ENCODE measurements at places on chromosomes 2 and 18.
A peak's percentile ranks its signal among the peaks of the same experiment; 100 is the strongest.

DNA sequence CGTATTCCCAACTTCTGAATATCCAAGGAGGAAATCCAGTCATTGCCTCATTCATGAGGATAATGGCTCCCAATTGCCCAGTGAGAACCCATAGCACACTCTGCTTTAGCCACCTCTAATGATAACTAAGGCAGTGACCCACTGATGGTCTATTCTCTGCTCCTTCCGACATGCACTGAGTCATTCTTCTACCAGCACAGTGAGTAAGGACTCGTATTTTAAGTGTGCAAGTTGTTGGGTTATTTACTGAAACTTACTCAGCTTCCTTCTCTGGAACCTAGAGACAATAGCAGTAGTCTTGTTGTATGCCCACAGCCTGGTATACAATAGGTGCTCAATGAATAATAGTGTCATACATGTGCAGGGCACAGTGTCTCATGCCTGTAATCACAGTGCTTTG, 81.1 kb upstream of the ZNF397 start:
- DNase-seq, result no peak

GRCh38 chr18:8603663-8604520, 5.3 kb upstream of the RAB12 start:
- DNase-seq, result peak; percentile 49

DNA sequence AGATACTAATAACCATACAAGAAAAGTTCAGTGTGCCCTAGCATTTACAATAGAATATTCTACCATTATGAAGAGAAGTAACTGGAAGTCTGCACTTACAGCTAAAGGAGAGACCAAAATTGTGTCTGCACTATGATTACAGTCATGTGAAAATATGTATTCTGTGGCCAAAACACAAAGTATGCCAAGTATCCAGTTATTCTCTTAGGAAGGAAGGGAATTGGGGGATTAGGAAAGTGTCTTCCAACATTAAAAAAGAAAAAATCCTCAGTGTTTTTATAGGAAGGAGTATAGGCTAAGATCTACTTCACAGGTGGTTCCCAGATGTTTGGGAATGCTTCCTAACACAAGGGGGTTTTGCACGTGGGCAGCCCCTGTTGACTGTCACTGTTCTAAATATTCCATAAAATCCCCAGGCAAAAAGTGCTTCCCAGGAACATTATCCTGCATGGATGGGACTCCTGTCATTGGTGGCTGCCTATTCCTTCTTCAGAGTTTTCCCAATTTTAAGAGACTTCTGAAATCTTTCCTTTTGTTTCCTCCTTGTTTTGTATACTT, 180.2 kb upstream of the KLHL29 start:
- DNase-seq, result no peak

DNA sequence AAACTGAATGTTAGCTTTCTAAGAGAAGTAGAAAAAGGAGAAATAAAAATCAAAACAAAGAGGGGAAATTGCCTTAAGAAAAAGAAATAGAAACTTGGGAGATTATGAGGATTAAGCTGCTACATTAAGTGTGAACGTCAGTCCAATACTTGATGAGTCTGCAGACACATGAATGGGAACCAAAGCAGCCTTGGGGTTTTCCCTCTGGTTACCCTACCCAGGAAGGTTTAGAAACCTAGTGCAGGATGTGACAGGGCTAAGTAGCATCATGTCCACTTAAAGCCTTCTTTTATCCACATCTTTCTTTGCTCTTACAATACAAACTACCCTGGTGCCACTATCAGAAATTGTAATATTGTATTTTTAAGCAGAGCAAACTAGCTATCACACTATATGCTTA, 22.3 kb downstream of the SLC35F5 start:
- DNase-seq, result peak; percentile 12

DNA sequence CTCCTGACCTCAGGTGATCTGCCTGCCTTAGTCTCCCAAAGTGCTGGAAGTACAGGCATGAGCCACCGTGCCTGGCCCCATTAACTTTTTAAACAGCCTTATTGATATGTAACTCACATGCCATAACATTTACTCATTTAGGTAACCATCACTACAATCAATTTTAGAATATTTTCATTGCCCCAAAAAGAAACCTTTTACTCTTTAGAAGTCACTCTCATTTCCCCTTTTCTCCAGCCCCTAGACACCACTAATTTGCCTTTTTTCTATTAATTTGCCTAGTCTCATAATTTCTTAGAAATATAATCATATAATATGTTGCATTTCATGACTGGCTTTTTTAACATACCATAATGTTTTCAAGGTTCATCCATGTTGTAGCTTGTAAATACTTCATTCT, 57.2 kb upstream of the TACR1 start:
- DNase-seq, result no peak

- DNase-seq, result no peak
These were observed 60.7 kb downstream of the DGKD start for GRCh38 chr2:233414777-233415570.

DNA sequence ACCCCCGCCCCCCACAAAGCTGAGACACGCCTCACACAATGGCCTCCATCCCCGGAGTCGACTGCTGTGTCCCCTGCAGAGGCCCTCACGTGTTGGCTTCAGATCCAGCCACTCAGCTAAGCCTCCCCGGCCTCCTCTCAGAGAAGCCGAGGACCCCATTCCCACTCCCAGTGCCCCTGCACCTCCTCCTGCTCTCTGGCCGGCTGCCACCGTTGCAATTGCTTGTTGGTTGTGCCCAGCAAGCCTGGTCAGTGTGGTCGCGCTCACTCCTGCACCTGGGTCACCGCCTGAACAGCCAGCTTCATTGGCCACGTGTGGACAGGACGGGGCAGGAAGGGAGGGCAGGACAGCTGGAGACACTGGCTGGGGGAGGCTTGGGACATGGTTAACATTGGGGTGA, 191.5 kb upstream of the SALL3 start:
- no peak for DNase-seq

DNA sequence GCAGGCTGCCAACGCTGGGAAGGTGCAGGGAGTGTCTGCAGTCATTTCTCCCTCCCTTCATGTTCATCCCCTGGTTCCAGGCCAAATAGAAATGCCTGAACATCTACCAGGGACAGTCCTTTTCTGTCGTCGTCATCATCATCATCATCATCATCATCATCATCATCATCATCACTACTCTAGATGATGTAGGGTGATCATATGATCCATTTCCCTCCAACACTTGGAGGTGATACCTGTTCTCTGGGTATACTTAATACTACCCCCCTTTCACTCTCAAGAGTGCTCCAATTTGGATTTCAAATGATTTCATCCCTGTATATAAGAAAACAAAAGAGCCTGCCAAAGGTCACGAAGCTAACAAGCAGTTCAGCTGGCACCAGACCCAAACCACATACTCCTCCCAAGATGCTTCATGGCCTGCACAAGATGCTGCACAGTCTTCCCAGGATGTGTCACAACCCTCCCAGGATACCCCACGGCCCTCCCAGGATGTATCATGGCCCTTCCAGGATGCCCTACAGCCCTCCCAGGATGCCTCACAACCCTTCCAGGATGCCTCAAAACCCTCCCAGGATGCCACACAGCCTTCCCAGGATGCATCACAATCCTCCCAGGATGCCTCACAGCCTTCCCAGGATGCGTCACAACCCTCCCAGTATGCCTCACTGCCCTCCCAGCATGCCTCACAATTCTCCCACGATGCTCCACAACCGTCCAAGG, 257.9 kb downstream of the DYSF start:
- no peak for DNase-seq

DNA sequence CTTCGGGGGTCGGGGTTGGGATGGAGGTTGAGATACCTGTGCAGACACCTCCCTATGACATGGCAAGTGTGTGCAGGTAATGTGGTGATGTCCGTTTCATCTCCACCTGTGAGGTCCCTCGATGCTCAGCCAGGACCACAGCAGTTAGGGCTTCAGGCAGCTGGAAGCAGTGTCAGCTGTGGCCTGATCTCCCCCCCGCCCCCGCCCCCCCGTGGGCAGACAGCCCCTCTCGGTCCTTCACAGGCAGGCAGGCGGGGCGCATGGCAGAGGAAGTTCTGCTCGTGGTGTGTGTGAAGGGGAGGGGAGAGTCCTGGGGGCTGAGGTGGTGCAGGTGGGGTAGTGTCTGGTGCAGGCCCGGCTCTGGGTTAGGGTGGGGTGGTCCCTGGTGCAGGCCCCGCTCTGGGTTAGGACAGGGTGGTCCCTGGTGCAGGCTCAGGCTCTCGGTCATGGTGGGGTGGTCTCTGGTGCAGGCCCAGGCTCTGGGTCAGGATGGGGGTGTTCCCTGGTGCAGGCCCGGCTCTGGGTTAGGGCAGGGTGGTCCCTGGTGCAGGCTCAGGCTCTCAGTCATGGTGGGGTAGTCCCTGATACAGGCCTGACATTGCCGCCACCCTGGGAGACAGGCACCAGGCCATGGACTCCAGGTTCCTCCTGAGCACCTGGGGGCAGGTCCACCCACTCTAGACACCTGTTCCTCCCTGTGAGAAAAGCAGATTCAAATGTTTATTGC, 94.3 kb downstream of the NFATC1 start:
- no peak for DNase-seq

GRCh38 chr2:204795156-204795555, 249.9 kb downstream of the PARD3B start:
- no peak for DNase-seq

- DNase-seq, result no peak
These were observed 84.4 kb downstream of the THNSL2 start for GRCh38 chr2:88254437-88255091.

- no peak for DNase-seq
These were observed 2.1 kb upstream of the HSBP1L1 start for GRCh38 chr18:79962311-79962710.

GRCh38 chr2:239466755-239467271, 66.0 kb upstream of the HDAC4 start:
- no peak for DNase-seq

- DNase-seq, result no peak
These were observed 66.8 kb upstream of the ATG16L1 start for GRCh38 chr2:233184669-233185068.

DNA sequence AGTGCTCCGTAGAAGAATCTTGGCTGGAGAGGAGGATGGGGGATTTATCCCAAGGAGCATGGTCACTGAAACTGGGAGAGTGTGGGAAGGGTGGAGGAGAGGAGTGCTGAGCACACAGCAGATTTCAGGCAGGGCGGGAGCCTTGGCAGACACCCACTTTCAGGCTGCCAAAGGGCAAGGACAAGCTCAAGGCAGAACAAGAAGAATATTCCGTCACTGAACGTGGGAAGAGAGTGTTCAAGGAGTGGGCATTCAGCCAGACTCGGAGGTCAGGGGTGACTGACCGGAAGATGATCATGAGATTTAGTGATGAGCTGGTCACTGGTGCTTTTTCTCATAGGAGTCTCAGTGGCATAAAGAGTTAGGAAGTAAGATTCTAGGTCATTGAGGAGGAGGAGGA, 136.2 kb upstream of the RASGRP3 start:
- no peak for DNase-seq

GRCh38 chr2:121469356-121469755, 61.3 kb upstream of the RNU4ATAC start:
- DNase-seq, result no peak

- DNase-seq, result no peak
These were observed 79.0 kb downstream of the DYSF start for GRCh38 chr2:71532327-71532726.

DNA sequence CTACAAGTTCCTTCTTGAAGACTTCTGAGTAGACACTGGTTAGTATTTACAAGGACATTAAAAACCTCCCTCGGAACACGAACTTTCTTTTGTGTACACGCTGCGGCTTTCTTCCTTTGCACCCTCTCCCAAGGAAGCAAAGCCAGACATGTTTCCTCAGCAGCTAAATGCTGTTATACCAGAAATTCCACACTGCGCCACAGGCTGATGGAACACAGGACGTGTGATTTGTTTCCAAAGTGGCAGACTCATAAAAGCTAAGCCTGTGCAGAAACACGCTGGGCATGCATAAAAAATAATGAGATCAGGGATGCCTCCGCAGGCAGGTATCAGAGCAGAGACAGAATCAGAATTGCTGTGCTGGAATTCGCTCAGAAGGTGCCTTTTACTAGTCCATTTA, 73.0 kb upstream of the RGPD5 start:
- DNase-seq, result no peak

DNA sequence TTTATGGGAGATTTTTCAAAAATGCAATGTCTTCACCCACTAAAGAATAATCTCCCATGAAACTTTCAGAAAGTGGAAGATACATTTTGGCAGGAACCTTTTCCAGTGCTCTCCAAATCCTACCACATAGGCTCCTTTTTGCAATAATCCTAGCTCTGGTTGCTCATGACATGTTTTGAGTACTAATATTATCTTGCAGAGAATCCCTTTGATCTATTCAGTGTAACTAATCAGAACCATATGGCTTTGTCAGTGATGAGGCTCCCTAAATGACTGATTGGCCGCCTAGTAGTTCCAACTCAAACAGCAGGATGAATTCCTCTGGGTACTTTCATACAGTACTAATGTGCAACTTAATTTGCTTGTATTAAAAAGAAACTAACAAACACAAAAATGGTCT, 544.0 kb upstream of the FAM98A start:
- no peak for DNase-seq

DNA sequence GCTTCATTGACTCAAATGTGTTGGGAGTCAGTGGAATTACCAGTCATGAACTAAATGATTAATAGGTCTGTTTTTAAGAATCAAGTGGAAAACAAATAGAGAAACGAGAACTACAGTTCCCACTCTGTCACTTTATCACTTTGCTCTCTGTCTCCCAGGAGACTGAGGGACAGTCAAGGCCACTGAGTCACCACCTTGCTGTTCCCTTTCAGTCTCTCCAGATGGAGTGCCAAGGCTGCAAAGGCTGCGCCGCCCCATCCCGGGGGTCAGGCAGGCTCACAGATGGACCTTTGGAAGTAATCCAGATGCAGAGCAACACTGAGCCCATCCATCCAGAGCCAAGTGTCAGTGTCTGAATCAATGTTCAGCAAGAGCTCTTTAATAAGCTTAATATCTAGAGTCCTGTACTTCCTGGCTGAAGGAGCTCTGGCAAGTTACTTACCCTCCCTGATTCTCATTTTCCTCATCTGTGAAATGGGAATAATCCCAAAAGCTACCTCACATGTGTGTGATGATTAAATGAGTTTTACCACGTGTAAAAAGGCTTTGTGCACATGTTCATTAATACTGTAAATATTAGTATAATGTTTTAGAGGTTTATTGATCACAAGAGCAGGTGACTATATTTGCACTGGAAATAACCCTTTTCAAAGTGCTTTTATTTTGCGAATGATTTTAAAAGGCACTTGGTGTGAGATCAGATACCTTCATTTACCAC, 43.0 kb upstream of the EFEMP1 start:
- no peak for DNase-seq

DNA sequence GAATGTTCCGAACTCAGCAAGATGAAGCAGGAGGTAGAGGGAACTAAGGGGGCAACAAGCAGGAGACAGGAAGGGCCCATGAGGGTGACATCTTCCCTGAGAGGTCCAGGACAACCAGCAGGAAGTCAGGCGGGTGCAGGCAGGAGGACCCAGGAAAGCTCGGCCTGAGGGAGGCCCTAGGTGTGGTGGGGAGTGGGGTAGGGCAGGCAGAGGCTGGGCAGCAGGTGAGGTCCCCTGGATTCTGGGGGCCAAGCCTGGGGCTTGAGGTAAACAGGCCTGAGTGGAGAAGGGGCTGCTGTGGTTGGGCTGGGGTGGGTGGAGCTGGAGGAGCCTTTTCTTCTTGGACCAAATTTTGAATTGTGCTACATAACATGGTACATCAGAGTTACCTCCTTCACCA, 4.1 kb upstream of the ALPG start:
- DNase-seq, result no peak

- no peak for DNase-seq
These were observed 67.4 kb downstream of the BCL11A start for GRCh38 chr2:60486067-60486466.

- DNase-seq, result no peak
These were observed 189.1 kb downstream of the TCF4 start for GRCh38 chr18:55398858-55399257.

GRCh38 chr2:145910416-145910815, 1390.5 kb upstream of the ZEB2 start:
- DNase-seq, result peak; percentile 4

GRCh38 chr2:73080321-73081131, 9.0 kb upstream of the SFXN5 start:
- DNase-seq, result no peak

Data from GM12878 (cell line).